ENCODE measurements at places on chromosomes 6 and 20.

- DNase-seq = no peak
Measured at GRCh38 chr6:170294813-170295509, 4.1 kb upstream of the DLL1 start.

DNA sequence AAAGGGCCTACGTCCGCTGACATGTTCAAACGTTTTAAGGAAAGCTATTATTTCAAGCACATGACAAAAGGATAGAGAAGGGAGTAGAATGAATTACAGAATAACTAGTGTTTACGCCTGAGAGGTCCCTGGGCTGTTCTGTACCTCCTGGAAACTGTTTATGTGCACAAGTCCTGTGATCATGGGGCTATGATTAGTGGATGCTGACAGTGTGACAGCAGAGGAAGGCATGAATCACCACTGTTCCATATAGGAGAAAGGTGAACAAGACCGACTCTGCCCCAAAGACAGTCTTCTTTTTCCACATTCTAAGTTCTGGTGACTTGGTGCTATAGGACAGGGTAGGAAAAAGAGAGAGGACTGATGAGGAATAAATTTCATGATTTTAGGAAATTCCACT lies 249.2 kb upstream of the PRDM1 start:
- DNase-seq = no peak

DNA sequence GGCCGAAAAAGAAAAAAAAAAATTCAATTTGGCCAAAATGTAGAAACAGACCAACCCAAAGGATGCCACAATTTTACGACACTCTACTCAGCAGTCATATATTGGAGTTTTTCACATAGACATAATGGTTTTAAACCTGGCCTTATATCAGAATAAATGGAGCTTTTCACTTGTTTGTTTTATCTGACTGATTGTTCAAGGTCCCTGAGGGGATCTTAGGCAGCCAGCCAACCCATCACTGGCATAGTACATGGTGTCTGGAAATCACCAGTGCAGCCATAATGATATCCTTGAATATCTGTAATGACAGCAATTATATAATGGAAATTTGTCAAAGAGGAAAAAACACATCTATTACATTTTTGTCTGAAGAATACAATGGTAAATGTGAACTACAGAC lies 96.9 kb downstream of the PRSS35 start:
- DNase-seq = no peak

GRCh38 chr6:15672291-15672690 lies 9.5 kb upstream of the DTNBP1 start:
- DNase-seq = no peak

DNA sequence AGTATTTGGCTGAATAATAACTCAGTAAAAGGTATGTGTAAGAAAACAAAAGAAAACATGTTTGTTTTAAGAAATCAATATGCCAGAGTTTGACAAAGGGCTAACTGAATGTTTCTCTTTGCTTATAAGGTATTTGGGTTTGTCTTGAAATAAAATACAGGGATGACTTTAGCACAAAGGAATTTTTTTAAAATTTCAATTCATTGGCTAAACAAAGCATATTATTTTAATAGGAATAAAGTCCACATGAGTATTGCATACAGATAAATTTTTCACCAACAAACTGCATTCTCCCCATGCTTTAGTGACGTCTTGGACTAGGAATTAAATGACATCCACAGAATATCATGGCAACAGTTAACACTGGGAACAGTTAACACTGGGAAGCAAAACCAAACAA lies 480.0 kb upstream of the JAG1 start:
- no peak for DNase-seq

DNA sequence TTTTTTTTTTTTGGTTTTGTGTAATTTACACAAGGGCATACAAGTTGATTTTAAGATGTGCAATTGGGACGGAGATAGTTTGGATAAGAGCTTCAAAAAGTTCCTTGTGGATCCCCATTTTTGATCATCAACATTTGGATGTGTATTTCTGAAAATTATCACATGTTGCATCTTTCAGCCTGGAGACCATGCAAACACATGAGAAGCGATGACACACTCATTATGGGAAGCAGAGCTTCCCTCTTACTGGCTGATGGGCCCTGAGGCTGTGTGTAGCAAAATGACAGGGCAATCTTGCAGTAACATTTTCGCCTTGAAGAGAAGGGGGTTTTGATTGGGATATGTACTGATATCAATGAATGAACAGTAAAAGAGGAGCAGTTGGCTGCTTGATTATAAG lies 22.0 kb upstream of the RIPK1 start:
- no peak for DNase-seq

- no peak for DNase-seq
Measured at GRCh38 chr6:44512868-44513741, 125.6 kb downstream of the CDC5L start.

DNA sequence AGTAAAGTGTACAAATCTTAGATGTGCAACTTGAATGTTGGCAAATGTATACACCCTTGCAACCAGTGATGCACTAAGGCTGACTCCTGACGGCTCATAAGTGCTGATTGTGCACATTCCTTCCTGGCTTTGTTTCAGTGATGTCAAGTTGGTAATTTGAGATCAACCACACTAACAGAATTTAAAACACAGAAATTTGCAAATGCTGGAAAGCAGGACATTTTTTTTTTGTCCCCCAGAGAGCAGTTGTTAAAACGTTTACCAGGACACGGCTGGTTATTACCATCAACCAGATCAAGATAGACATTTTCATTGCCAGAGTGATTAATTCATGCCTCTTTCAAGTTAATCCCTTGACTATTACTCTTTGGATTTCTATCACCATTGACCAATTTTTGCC lies 735.6 kb downstream of the RFPL4B start:
- no peak for DNase-seq

DNA sequence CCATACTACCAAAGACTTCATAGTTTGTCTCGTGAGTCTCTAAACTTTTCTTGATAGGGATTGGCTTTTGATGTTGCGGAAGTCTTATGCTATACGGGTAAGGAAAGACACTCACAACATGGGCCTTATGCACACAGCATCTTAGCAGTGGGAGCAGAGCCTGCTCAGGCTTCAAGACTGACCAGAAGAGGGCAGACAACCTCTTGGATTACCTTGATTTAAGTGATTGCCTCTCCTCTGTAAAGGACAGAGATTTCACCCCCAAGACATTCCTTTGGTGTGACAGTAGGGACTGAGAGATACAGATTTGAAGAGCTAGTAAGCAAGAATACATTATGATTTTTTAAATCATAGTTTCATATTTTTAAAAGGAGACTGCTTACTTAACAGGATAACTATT lies 71.0 kb upstream of the SAMD3 start:
- DNase-seq = peak; percentile 71

GRCh38 chr20:910870-911770 lies 5.0 kb downstream of the ANGPT4 start:
- DNase-seq = no peak
